ENCODE measurements at places on chromosomes 13 and 19.

DNA sequence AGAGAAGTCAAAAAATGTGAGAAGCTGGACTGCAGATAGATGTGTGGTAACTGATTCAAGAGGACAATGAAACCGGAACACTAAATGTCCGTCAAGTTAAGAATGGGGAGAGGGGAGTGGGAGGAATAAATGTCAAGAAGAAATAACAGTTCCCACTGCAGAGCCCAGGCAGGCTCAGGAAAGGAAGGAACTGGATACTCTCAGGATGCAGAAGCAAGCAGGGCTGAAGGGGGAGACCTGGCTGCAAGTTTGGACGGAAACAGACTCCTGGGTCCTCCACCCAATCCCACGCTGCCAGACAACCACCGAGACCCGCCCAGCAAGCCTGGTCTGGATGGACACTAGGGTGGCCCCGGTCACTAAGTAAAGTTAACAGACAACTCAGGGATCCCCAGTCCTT, 18.1 kb downstream of the TUBGCP3 start:
- no peak overlapping the region for H3K4me3 ChIP-seq
- H3K36me3 ChIP-seq: peaks cover 24% of the 10 kb centered on the region
- H3K4me1 ChIP-seq: peaks cover 48% of the 10 kb centered on the region
- H3K27ac ChIP-seq: no peak overlapping the region
- H3K27me3 ChIP-seq: no peaks in the 10 kb centered on the region

DNA sequence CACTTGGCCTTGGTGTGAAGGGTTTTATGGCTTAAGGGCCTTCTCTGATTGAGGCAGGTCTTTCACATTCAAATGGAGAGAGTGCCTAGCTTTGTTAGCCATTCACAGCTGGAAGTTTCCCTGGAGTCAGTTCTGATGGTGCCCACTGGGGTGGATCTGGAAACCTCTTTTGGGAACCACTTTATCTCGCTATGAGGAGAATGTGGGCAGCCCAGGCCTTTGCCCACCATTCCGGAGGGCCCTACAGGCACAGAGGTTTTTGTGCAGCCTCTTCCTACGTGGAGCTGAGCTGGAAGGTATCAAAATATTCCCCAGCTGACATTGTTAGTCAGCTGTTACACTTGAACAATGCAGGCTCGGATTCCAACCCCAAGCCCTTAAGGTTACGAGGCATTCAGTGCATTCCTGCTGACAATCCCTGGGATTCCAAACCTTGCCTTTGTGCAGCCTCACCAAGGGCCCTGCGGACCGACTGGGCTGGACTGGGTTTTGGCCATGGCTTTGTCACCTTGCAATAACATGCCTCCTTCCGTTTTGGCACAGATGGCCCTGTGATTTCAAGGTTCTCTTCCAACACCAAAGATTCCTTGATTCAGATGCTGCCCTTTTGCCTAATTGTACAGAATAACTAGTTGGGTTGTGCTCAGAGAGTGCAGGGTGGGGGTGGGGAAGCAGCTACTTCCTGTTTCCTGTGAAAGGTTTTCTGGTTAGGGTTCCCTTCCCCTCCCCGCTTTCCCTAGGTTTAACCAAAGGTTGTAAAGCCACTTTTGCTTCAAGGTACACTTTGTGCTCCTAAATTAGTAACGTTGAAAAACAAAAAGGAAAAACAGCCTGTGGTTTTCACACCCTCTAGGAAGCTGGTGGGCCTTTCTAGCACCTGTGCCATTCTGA, 27.0 kb downstream of the SAE1 start:
- H3K4me1 ChIP-seq: peaks cover 58% of the 10 kb centered on the region
- H3K36me3 ChIP-seq: peaks cover 24% of the 10 kb centered on the region
- H3K4me3 ChIP-seq: peak overlapping the region; percentile 31
- H3K27ac ChIP-seq: peak overlapping the region; percentile 93
- DNase-seq: peak; percentile 45
- no peaks in the 10 kb centered on the region for H3K27me3 ChIP-seq

- DNase-seq: no peak
- no peak overlapping the region for H3K27ac ChIP-seq
- H3K27me3 ChIP-seq: no peaks in the 10 kb centered on the region
- no peaks in the 10 kb centered on the region for H3K36me3 ChIP-seq
Observed at GRCh38 chr13:57996717-57997116, 365.2 kb downstream of the PCDH17 start.

DNA sequence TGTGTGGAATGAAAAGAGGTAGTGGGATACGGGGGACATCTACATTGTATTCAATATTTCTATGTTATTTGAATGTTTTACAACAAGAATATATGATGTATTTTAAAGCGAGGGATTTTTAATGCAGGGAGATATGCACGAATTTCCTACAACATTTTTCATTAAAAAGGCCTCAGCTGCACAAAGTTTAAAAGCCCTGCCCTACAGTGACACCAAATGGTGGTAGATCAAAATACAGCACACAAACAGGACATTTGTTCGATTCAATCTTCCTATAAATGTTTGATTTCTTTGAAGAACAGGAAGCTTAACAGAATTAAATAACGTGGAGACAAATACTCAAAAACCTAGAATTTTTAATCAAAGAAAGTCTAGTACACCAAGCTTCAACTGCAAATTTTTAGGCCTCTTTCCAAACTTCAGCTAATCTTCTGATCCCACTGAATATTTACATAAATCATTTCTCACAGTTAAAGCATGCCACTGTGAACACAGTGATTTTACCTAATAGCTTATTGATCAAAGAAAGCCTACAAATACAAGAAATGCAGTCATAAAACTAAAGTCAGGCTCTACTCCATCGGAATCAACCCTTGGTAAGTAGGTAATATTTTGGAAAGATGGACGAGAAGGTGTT, 257.2 kb downstream of the DIAPH3 start:
- H3K36me3 ChIP-seq: no peaks in the 10 kb centered on the region
- no peaks in the 10 kb centered on the region for H3K27me3 ChIP-seq
- DNase-seq: no peak
- no peaks in the 10 kb centered on the region for H3K4me1 ChIP-seq

GRCh38 chr19:5676772-5677105, 3.6 kb downstream of the MICOS13 start:
- H3K27me3 ChIP-seq: no peaks in the 10 kb centered on the region
- H3K4me1 ChIP-seq: peaks cover 45% of the 10 kb centered on the region
- peaks cover 13% of the 10 kb centered on the region for H3K36me3 ChIP-seq
- no peak for DNase-seq
- H3K27ac ChIP-seq: no peak overlapping the region
- no peak overlapping the region for H3K4me3 ChIP-seq

DNA sequence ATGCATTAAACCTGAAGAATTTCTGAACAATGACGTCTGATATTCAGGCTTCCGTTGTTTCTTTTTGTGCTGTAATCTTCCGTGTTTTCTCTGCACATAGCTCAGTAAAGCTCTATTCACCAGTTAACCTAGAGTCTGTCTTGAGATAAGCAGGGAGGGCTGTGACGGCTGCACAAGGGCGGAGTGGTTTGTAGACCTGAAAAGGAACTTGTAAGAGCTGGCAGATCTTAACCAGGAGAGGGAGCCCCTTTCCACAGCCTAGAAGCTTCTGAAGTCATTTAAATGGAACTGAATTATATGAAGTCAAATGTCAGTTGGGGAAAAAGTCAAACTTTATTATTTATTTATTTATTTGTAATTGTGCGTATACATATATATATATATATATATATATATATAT, 27.5 kb downstream of the DPRX start:
- H3K27ac ChIP-seq: peak overlapping the region; percentile 40
- no peak overlapping the region for H3K4me3 ChIP-seq
- no peaks in the 10 kb centered on the region for H3K36me3 ChIP-seq
- no peak for DNase-seq

GRCh38 chr13:79374578-79374977, 31.5 kb downstream of the RBM26 start:
- peaks cover 6% of the 10 kb centered on the region for H3K4me1 ChIP-seq
- no peak overlapping the region for H3K4me3 ChIP-seq
- no peaks in the 10 kb centered on the region for H3K27me3 ChIP-seq
- no peak for DNase-seq
- H3K27ac ChIP-seq: no peak overlapping the region
- peaks cover 66% of the 10 kb centered on the region for H3K36me3 ChIP-seq

- H3K4me1 ChIP-seq: no peaks in the 10 kb centered on the region
- no peak overlapping the region for H3K27ac ChIP-seq
- DNase-seq: no peak
- no peaks in the 10 kb centered on the region for H3K36me3 ChIP-seq
- H3K27me3 ChIP-seq: no peaks in the 10 kb centered on the region
Observed at GRCh38 chr13:59747529-59747928, 416.2 kb downstream of the DIAPH3 start.

DNA sequence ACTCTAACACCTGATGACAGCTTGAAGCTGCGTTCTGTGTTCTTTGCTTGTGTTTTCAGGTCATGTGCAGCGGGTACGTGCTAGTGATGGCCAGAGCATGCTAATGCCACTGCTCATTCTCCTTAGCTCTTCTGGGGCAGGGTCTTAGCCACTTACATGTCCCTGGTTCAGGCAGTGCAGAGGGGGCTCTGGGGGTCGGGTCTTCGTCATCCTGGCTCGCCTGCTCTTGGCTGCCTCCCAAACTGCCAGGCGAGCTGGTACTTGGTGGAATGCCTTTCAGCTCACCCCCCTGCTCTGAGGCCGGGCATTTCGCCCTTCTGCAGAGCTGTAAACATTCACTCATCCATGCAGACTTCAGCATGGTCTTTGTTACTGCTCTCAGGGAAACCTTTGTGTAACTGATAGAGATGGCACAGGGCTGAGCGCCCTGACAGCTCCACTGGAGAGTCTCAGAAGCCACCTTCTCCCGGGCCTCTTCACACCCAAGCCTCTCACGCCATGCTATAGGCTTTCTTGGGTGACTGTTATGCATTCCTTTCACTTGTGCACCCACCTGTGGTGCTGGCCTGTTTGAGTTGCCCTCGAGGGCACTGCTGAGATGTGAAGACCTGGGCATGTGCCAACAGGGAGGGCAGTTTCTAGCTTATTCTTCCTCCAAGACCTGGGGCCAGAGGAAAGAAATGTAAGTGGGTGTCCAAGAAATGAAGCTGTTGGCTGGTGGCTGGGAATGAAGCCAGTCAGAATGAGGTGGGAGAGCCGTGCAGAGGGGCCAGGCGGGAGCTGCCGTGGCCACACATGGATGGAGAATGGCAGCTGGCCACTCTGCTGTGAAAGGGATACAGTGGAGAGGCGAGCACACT, 24.4 kb downstream of the FAM124A start:
- H3K4me1 ChIP-seq: peaks cover 62% of the 10 kb centered on the region
- H3K36me3 ChIP-seq: peaks cover 9% of the 10 kb centered on the region
- DNase-seq: peak; percentile 69
- H3K27me3 ChIP-seq: no peaks in the 10 kb centered on the region

- DNase-seq: no peak
- peaks cover 4% of the 10 kb centered on the region for H3K4me1 ChIP-seq
- peaks cover 43% of the 10 kb centered on the region for H3K27me3 ChIP-seq
- no peak overlapping the region for H3K4me3 ChIP-seq
- no peak overlapping the region for H3K27ac ChIP-seq
Observed at GRCh38 chr19:53853707-53854106, 14.0 kb upstream of the MYADM start.

GRCh38 chr13:75486146-75487062, 4.4 kb upstream of the TBC1D4 start:
- no peak overlapping the region for H3K4me3 ChIP-seq
- H3K27ac ChIP-seq: no peak overlapping the region
- no peak for DNase-seq
- H3K27me3 ChIP-seq: no peaks in the 10 kb centered on the region
- H3K4me1 ChIP-seq: peaks cover 17% of the 10 kb centered on the region
- no peaks in the 10 kb centered on the region for H3K36me3 ChIP-seq

- H3K36me3 ChIP-seq: peaks cover 21% of the 10 kb centered on the region
- H3K27me3 ChIP-seq: no peaks in the 10 kb centered on the region
- DNase-seq: no peak
Observed at GRCh38 chr19:1646659-1647453, 5.6 kb downstream of the TCF3 start.

DNA sequence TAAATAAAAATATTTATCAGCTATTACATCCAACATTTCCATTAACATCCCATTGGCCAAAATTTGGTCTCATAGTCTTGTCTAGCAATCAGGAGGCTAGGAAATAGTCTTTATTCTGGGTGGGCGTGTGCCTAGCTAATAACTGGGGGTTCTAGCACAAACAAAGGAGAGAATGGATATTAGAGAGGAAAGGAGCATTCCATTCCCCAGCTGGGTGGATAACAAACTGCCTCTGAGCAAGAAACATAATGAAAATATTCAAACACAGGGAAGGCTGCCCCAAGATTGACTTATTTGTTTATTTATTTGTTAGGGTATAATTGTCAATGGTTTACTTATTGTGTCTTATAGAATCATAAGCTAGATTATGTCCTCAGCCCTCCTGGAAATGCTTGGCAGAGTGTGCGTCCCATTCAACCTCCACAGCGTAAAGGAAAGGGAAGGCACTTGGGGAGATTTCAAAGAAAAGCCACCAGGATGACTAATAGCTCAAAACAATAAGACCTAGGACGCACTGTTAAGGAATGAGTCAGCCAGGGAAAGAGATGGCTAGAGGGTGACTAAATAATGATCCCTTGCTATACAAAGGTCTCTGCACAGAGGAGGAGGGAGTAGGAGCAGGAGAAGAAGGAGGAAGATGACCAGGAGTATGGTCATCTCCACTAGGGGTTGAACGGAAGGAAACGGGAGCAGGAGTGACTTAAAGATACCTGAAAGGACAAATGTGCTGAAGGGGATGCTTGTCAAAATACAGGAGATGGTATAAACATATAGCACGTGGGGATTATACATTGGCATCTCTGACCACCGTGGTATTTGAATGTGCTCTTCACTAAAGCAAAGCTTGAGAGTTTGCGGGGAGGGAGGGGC, 23.5 kb upstream of the USP12 start:
- DNase-seq: no peak
- H3K27me3 ChIP-seq: peaks cover 21% of the 10 kb centered on the region
- no peak overlapping the region for H3K4me3 ChIP-seq
- no peaks in the 10 kb centered on the region for H3K4me1 ChIP-seq
- no peaks in the 10 kb centered on the region for H3K36me3 ChIP-seq

GRCh38 chr19:50417111-50418081, 1.3 kb upstream of the SPIB start:
- H3K27me3 ChIP-seq: peaks cover 56% of the 10 kb centered on the region
- H3K27ac ChIP-seq: no peak overlapping the region
- DNase-seq: no peak
- no peak overlapping the region for H3K4me3 ChIP-seq
- peaks cover 13% of the 10 kb centered on the region for H3K4me1 ChIP-seq

- H3K4me1 ChIP-seq: no peaks in the 10 kb centered on the region
- no peaks in the 10 kb centered on the region for H3K36me3 ChIP-seq
- no peak for DNase-seq
- H3K27ac ChIP-seq: no peak overlapping the region
- H3K27me3 ChIP-seq: peaks cover 10% of the 10 kb centered on the region
Observed at GRCh38 chr13:77521595-77522367, 13.7 kb upstream of the SCEL start.

- H3K36me3 ChIP-seq: no peaks in the 10 kb centered on the region
- H3K27me3 ChIP-seq: peaks cover 13% of the 10 kb centered on the region
- no peaks in the 10 kb centered on the region for H3K4me1 ChIP-seq
- no peak overlapping the region for H3K4me3 ChIP-seq
- no peak for DNase-seq
- no peak overlapping the region for H3K27ac ChIP-seq
Observed at GRCh38 chr13:94761407-94761806, 49.1 kb upstream of the SOX21 start.

- no peak overlapping the region for H3K27ac ChIP-seq
- no peaks in the 10 kb centered on the region for H3K36me3 ChIP-seq
- H3K27me3 ChIP-seq: peaks cover 41% of the 10 kb centered on the region
- H3K4me1 ChIP-seq: no peaks in the 10 kb centered on the region
- no peak for DNase-seq
- no peak overlapping the region for H3K4me3 ChIP-seq
Observed at GRCh38 chr19:27974082-27974513, 1238.9 kb downstream of the UQCRFS1 start.

All from left ventricle myocardium inferior (tissue), 1 donor.